ENCODE measurements at places on chromosomes 1 and 21. TPM values are rescaled to one million over a fixed set of nuclear protein-coding genes. Genes with fewer than 3 reads are reported as not detected.

The GPR3 gene
- 0.35 TPM for total RNA-seq

The RPE65 gene
- not detected for total RNA-seq

The SLC9C2 gene
- not detected for total RNA-seq

The CD1D gene
- total RNA-seq, result 0.22 TPM

GRCh38 chr1:82979593-82980236 lies 1019.2 kb downstream of the TTLL7 start:
- H3K27ac ChIP-seq, result no peak overlapping the region
- H3K27me3 ChIP-seq, result no peaks in the 10 kb centered on the region
- DNase-seq, result no peak
- H3K36me3 ChIP-seq, result no peaks in the 10 kb centered on the region
- H3K4me1 ChIP-seq, result peaks cover 9% of the 10 kb centered on the region
- H3K4me3 ChIP-seq, result no peak overlapping the region

DNA sequence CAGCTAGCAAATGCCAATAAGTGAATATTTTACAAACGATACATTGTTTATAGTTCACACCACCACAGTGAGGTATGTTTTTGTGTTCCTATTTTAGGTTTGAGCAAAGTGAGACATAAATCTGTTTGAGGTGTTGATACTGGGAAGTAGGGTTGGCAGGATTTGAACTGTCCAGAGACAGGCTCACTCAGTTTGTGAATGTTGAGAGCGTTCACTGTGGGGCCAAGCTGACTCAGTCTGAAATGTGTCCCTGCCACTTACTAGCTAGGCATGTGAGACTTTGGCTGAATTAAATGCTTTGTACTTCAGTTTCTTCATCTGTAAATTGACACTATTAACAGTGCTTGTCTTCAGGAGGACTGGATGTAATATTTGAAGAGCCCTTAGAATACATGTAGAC lies 35.1 kb downstream of the DIRAS3 start:
- H3K4me3 ChIP-seq, result no peak overlapping the region
- no peaks in the 10 kb centered on the region for H3K27me3 ChIP-seq
- no peaks in the 10 kb centered on the region for H3K4me1 ChIP-seq
- no peaks in the 10 kb centered on the region for H3K36me3 ChIP-seq
- no peak overlapping the region for H3K27ac ChIP-seq

- H3K4me1 ChIP-seq, result no peaks in the 10 kb centered on the region
- no peak overlapping the region for H3K4me3 ChIP-seq
- no peak for DNase-seq
- H3K27ac ChIP-seq, result no peak overlapping the region
Measured at GRCh38 chr21:15390049-15390448, 325.2 kb upstream of the NRIP1 start.

DNA sequence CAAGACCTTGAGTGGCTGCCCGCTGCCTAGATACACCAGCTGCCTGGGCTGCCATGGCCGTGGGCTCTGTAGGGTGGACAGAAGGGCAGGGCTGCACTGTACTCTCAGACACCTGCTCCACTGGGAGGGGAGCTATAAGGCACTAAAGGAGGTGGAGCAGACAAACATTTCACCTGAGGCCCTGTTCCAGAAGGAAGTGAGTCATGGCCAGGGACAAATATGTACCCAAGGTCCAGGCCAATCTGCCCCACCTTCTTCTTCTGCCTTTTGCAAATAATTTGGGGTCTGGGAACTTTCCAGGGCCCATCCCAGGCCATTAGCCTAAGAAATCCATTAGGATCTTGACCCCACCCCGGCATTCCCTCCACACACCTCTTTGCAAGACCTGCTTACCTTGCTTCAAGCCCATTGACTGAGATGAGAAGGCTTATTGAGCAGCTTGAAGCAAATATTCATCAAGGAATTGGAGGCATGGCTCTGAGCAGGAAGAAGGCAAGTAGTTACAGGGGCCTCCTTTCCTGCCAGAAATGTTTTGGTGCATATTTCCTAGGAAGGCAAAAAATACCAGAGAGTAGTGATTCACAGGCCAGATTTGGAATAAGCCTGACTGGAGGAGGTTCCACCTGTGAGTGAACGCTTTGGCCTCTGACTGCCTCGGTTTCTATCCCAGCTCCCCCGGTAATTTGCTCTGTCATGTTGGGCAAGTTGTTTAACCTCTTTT lies at the start of gene CAPN8:
TSS of gene CAPN8 (minus strand) at position 110 of the 721 bp plus-strand sequence. CDS start at position 55, 55 bp downstream.
- no peaks in the 10 kb centered on the region for H3K36me3 ChIP-seq
- no peak within 1 kb of the TSS for H3K4me3 ChIP-seq
- H3K27me3 ChIP-seq, result peaks cover 2% of the 10 kb centered on the region
- H3K4me1 ChIP-seq, result no peaks in the 10 kb centered on the region

DNA sequence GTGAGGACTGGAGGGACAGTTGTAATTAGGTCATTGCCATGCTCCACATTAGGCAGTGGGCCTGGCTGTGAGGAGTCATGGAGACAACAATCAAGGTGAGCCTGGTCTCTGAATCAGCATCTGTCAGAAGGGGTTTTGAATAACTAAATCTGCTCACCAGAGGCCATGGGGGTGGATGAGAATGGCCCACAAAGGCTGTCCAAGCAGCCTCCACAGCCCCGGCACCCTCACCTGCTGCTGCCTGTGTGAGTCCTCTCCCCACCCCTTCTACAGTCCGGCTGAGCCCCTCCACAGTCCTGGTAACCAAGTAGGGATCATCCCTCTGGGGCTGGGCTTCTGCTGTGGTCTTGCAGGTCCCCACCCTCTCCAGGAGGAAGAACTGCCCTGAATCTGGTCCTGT lies 2.3 kb downstream of the DPT start:
- no peak overlapping the region for H3K4me3 ChIP-seq
- H3K27me3 ChIP-seq, result no peaks in the 10 kb centered on the region
- no peaks in the 10 kb centered on the region for H3K36me3 ChIP-seq
- H3K4me1 ChIP-seq, result no peaks in the 10 kb centered on the region
- H3K27ac ChIP-seq, result no peak overlapping the region

DNA sequence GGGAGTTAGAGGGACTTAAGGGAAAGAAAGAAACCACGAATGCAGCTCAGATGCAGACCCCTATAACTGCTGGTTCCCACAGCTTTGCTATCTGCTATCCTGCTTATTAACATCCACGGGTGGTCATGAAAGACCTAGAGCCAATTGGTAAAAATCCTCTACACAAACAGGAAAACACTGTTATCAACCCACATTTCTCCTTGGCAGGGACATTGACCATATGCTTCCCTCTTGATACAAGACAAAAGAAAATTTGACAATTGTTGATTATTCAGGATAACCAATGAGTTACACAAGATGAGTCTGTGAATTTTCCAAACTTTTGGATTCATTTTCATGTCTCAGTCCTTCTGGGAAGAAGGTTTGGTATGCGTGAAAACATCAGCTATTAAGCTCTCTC lies 90.4 kb downstream of the TIAM1 start:
- H3K27me3 ChIP-seq, result no peaks in the 10 kb centered on the region
- no peaks in the 10 kb centered on the region for H3K36me3 ChIP-seq
- H3K4me3 ChIP-seq, result no peak overlapping the region
- H3K27ac ChIP-seq, result no peak overlapping the region
- no peak for DNase-seq
- no peaks in the 10 kb centered on the region for H3K4me1 ChIP-seq

DNA sequence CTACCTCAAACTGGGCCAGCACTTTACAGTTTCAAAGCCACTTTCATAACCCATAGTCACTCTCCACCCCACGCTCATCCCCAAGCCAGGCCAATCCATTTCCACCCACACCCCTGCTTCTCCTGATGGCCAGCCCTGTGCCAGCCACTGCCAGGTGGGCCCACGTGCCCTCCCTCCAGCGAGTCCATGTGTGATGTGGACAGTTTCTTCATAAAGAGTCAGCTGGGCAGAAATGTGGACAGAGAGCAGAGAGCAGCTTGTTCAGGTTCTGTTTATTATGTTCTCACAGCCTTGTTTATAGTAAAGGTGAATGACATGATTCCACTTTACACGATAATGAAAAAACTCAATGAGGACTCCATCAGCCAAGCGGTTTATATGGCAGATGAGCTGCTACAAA lies 37.4 kb upstream of the RGS16 start:
- H3K4me3 ChIP-seq, result no peak overlapping the region
- no peaks in the 10 kb centered on the region for H3K4me1 ChIP-seq
- H3K36me3 ChIP-seq, result no peaks in the 10 kb centered on the region
- peaks cover 2% of the 10 kb centered on the region for H3K27me3 ChIP-seq
- no peak for DNase-seq

- H3K4me3 ChIP-seq, result no peak overlapping the region
- H3K27ac ChIP-seq, result no peak overlapping the region
- H3K27me3 ChIP-seq, result no peaks in the 10 kb centered on the region
- H3K4me1 ChIP-seq, result no peaks in the 10 kb centered on the region
Measured at GRCh38 chr1:7469255-7469938, 301.7 kb upstream of the VAMP3 start.

DNA sequence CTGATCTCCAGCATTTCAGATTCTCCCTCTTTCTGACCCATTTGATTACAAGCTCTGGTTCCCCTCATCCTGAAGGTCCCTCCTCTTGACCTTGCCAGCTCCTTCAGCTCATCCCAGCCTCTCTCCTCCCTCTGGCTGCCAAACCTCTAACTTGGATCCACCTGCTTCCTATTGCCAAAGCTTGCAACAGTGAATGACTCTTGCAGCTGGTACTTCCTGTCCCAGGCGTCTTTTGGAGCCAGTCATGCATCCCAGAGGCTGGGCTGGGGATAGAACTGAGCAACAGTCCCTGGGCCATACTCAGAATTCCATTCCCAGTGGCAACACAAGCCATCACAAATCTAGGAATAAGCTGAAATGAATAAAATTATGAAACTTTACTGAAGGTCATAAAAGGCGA lies 27.7 kb upstream of the SPOCD1 start:
- H3K27ac ChIP-seq, result no peak overlapping the region
- peaks cover 36% of the 10 kb centered on the region for H3K4me1 ChIP-seq
- H3K4me3 ChIP-seq, result no peak overlapping the region
- H3K36me3 ChIP-seq, result no peaks in the 10 kb centered on the region
- DNase-seq, result no peak

DNA sequence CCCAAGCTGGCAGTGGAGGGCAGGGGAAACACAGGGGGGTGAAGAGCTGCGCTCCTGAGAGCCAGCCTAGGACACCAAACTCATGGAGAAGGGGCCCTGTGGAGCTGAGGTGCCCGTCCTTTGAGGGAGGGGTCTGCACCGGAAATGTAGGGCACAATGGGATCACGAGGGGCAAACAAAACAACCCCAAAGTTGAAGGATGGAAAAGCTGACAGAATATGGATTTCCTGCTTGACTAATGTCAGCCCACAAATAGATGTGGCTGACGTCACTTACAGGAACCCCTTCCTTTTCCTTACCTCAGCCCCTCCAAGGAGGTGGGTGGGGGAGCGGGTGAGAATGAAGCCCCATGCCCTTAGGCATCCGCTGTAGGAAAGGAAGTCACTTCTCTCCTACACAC lies 110.9 kb downstream of the KCNN3 start:
- H3K4me1 ChIP-seq, result peaks cover 21% of the 10 kb centered on the region
- peaks cover 10% of the 10 kb centered on the region for H3K27me3 ChIP-seq
- peak; percentile 24 for DNase-seq
- no peaks in the 10 kb centered on the region for H3K36me3 ChIP-seq

- H3K4me1 ChIP-seq, result no peaks in the 10 kb centered on the region
- no peak for DNase-seq
- no peaks in the 10 kb centered on the region for H3K36me3 ChIP-seq
- H3K27ac ChIP-seq, result no peak within 1 kb of the TSS
Measured at GRCh38 chr1:20119347-20119746, at the start of gene PLA2G2D. TSS of gene PLA2G2D (minus strand) at chr1:20119536. CDS start at chr1:20119498, 38 bp downstream.

GRCh38 chr1:105483436-105483835 lies 1573.0 kb upstream of the PRMT6 start:
- no peaks in the 10 kb centered on the region for H3K4me1 ChIP-seq
- no peak overlapping the region for H3K4me3 ChIP-seq
- no peaks in the 10 kb centered on the region for H3K27me3 ChIP-seq
- H3K27ac ChIP-seq, result no peak overlapping the region

DNA sequence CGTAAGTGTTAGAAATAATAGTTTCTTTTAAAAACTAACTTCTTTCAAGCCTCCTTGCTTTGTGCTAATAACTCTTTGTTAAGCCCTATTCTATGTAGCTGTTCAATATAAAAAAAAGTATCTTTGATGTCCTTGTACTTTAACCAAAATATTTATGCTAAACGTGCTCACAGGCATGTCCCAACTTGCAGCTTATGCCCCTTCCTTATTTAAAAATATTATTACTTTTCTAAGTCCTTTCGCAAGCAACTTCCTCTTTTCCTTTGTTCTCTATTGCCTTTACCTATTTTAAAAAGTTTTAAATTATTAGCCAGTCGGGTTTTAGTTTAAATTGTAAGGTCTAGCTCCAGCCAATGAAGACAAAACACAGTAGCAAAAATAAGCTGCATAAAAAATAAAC lies 43.4 kb upstream of the NBPF3 start:
- no peak for DNase-seq
- peaks cover 6% of the 10 kb centered on the region for H3K27me3 ChIP-seq
- no peak overlapping the region for H3K4me3 ChIP-seq
- peaks cover 8% of the 10 kb centered on the region for H3K4me1 ChIP-seq
- no peaks in the 10 kb centered on the region for H3K36me3 ChIP-seq
- H3K27ac ChIP-seq, result no peak overlapping the region

- H3K4me3 ChIP-seq, result no peak overlapping the region
- peaks cover 99% of the 10 kb centered on the region for H3K4me1 ChIP-seq
- H3K27me3 ChIP-seq, result no peaks in the 10 kb centered on the region
- peaks cover 14% of the 10 kb centered on the region for H3K36me3 ChIP-seq
- DNase-seq, result no peak
- peak overlapping the region; percentile 92 for H3K27ac ChIP-seq
Measured at GRCh38 chr1:19478322-19478721, 7.0 kb downstream of the CAPZB start.

DNA sequence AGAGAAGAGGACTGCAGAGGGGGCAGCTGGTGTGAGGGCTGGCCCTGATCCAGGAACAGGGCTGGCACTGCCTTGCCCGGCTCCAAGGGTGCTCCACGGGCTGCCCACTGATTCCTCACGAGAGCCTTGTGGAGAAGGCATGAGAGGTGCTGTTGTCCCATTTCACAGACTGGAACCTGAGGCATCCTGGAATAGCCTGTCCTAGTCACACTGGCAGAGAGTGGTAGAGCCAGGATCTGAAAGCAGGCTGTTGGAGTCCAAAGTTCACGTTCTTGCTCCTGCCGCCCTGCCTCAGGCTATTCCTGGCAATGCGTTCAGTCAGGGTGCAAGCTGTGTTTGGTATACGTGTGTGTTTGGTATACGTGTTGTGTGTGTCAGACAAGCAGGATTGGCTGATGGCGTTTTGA lies 1.8 kb downstream of the RER1 start:
- no peak overlapping the region for H3K4me3 ChIP-seq
- peaks cover 47% of the 10 kb centered on the region for H3K36me3 ChIP-seq
- peaks cover 49% of the 10 kb centered on the region for H3K4me1 ChIP-seq
- H3K27ac ChIP-seq, result no peak overlapping the region
- DNase-seq, result no peak
- H3K27me3 ChIP-seq, result no peaks in the 10 kb centered on the region

DNA sequence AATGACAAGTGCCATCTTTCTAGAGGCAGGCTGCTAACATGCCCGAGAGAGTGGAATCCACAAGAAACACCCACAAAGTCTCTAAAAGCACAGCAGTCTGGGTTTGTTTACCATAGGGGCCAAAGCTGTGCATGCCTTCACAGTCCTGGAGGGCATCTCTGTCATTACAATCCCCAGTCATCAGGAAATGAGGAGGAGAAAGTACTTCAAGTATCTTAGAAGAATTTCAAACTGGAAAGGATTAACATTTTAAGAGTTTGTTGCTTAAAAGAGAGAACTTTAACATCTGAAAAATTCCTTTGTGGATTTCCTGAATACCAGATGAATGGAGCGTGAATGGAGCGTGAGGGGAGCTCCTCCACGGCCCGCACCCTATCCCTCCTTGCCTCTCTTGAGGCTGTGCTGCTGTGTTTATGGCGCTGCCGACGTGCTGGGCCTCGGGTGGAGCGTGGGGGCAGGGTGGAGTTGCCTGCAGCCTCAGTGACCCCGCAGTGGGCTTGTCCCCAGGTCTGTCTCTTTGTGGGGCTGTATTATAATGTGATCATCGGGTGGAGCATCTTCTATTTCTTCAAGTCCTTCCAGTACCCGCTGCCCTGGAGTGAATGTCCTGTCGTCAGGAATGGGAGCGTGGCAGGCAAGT lies 23.3 kb downstream of the SLC6A17 start:
- no peak for DNase-seq
- H3K4me1 ChIP-seq, result no peaks in the 10 kb centered on the region
- no peaks in the 10 kb centered on the region for H3K27me3 ChIP-seq
- H3K36me3 ChIP-seq, result no peaks in the 10 kb centered on the region
- H3K4me3 ChIP-seq, result no peak overlapping the region
